ENCODE measurements at places on chromosomes 12 and 14.

DNA sequence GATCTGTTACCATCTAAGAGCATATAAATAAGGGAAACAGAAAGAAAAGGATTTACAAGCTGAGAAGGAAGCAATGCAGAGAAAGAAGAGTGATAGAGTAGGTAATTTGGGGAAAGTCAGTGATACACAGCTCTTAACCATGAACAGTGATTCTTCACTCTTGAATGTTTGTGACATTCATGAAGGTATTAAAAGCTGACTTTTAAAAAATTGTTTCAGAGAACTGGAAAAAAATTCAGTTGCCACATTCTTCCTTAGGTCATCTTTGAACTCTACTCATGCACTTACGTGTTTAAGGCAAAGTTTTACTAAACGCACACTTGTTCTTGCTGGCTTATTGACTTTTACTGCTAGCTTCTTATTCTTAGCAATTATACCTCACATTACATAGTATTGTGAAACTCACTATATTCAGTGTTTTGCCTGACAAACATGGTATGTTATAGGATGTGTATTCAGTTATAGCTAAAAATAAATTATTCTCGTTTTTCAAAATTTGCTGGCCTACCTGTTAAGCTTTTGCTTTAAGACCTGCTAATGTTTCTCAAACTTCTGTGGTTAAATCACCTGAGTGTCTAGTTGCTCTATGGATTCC lies 10.9 kb downstream of the HIF1A start:
- DNase-seq: no peak

GRCh38 chr12:117105902-117106301 lies 6.7 kb upstream of the TESC start:
- peak; percentile 38 for DNase-seq

DNA sequence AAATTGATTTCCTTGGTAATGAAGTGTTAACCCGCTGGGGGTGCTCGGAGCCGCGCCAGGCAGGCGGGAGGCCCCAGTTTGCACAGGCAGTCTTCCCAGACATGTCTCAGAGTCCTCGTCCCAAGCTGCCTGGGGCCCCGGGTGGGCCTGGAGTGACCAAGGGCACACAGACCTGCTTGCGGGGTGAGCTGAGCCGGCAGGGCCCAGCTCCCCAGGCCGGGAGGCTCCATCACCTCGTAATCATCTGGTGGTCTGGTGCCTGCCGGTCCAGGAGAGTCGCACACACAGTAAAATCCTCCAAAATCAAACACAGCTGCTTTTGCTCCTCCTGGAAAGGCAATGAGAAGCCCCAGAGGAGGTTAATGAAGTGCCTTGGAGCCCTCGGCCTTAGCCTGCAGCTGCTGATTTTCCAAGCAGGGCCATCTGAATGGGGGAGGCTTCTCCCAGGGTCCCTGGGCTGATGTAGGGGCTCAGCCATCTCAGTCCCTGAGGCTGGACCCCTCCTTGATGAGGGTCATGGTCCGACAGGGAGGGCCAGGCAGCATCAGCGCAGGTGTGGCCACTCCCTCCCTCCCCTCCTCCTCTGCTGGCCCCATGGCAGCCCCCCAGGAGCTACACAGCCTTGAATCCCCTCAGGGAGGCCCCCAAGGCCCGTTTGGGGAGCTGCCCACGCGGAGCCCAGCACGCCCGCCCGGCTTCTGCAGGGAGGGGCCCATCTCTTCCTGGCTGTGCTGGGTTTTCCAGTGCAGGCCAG lies 39.4 kb upstream of the FBRSL1 start:
- no peak for DNase-seq

DNA sequence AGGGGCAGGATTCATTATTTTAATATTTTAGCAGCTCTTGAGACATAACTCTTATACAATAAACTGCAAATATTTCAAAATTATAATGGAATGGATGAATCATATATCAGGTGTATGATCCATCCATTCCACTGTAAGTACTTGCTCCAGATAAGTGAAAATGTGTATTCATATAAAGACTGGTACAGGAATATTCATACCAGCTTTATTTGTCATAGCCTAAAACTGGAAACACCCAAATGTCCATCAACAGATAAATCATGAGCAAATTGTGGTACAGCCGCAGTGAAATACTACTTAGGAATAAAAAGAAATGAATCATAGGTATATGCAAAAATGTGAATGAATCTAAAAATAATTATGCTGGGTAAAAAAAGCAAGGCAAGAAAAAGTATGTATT lies 263.6 kb upstream of the SYT10 start:
- DNase-seq: no peak

- DNase-seq: no peak
Measured at GRCh38 chr12:9351136-9351535, 142.9 kb upstream of the PZP start.

DNA sequence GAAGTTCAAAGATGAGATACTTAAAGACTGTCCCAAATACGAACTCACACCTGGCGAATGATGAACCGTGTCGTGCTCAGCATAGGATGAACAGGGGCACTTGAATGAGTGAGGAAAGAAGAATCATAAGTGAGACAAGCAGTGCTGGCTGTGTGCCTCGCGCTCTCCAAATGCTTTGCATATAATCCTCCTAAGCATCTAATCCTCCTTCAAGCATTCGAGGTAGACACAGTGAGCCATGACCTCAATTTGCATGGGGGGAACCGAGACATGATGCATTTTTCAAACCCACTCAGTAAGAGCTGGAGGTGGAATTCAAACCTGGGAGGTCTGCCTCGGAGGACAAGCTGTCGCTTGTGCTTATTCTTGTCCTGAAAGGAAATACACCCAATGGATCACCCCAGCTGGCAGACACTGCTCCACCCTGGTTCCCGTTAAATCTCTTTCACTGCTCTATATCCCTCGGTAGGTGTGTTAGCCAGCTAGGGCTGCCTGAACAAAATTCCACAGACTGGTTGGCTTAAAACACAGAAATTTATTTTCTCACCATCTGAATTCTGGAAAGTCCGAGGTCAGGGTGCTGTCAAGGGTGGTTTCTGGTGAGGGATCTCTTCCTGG lies 274.0 kb downstream of the SLC15A4 start:
- DNase-seq: no peak

GRCh38 chr12:115577401-115577800 lies 700.1 kb downstream of the MED13L start:
- no peak for DNase-seq

DNA sequence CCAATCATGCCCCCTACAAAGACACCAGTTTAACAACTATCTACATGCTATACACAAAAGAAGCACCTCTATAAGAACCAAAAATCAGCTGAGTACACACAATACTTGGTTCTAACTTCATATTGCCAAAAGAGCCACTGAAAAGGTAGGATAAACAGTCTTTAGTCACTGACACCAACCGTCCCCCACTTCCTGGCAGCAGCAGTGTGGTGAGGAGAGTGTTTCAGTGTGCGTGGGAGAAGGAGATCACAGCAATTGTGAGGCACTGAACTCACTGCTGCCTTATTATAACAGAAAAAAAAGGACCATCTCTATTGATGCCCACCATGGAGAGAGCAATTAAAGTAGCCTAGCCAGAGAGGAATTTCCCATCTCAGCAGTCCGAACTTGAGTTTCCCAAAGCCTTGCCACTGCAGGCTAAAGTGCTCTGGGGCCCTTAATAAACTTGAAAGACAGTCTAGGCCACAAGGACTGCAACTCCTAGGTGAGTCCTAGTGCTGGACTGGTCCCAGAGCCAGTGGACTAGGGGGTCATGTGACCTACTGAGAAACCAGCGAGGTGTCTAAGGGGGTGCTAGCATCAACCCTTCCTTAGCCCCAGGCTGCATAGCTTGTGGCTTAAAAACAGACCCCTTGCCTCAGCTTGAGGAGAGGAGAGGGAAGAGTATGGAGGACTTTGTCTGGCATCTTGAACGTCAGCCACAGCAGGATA lies 37.1 kb upstream of the LMNTD1 start:
- DNase-seq: peak; percentile 14

- DNase-seq: no peak
Measured at GRCh38 chr12:98446682-98447081, 68.7 kb upstream of the TMPO start.

- no peak for DNase-seq
Measured at GRCh38 chr12:49161092-49161795, 27.6 kb downstream of the TUBA1A start.

- no peak for DNase-seq
Measured at GRCh38 chr12:89756585-89757398, 48.2 kb upstream of the ATP2B1 start.

DNA sequence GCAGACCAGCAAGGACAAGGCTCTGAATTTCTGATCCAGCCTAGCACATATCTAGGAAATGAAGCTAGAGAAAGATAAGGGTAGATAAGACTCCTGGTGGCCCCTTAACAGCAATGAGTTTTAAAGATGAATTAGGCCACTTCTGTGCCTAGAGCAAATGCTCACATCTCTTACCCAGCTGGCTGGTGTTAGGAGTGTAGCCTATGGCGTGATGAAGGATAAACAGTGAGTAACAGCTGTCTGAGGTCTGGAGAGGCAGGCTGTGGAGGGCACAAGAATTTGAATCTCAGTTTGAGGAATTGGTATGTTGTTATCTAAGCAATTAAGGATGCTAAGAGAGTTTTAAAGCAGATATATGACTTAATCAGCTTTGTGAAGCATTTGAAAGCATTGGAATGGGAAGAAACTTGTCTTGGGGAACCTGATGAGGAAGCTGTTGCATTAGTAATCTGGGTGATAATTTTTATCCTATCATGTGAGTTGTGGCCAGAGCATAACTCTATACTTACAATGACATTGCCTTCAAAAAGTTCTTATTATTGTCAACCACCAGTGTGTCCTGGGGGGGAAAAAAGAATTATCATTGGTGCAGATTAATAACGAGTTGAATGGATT lies 161.8 kb downstream of the SRGAP1 start:
- DNase-seq: no peak

GRCh38 chr12:30631740-30632139 lies 63.9 kb downstream of the IPO8 start:
- no peak for DNase-seq

GRCh38 chr12:7289743-7290142 lies 14.1 kb upstream of the ACSM4 start:
- DNase-seq: no peak

DNA sequence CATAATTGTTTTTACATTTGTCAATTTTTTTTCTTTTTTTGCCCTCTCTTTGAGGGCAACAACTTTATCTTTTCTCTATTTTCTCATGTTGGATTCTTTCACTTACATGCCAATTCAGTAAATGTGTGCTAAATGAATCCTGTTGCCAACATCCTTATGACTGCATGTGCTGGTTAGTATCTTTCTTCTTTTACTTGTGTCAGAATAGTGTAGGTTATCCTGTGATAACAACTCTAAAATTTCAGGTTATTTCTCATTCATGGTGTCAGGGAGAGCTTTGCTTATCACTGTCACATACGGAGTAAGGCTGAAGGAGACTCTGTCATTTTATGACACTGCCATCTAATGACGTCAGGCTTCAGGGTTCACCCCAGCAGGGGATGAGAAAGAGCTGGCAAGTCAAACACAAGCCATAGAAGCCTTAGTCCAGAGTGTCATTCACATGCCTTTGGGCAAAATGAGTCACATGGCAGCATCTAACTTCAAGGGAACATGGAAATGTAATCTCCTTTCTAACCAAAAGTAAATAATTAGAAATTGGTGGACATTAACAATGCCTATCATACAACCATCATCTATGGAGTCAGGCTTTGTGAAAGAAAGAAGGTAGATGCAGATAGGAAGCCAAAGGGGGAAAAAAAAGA lies 242.5 kb upstream of the ATP2B1 start:
- no peak for DNase-seq

DNA sequence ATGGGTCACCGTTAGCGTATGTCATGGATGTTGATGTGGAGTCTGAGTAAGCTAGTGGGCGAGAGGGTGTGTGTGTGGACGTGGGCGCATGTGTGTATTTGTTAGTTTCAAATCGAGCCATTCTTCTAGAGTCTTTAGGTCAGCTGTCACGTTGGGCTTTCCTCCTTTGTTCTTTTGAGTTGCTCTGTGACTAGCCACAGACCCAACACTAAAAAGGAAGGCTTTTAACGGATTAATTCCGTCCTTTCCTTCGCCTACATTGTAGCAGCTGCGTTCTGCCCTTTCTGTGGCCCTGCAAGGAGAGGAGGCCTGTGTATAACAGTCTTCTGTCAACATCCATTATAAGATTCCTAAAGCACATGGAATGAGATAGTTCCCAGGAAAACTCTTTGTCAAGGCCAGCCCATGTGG lies 117.2 kb upstream of the DNM1L start:
- DNase-seq: no peak

DNA sequence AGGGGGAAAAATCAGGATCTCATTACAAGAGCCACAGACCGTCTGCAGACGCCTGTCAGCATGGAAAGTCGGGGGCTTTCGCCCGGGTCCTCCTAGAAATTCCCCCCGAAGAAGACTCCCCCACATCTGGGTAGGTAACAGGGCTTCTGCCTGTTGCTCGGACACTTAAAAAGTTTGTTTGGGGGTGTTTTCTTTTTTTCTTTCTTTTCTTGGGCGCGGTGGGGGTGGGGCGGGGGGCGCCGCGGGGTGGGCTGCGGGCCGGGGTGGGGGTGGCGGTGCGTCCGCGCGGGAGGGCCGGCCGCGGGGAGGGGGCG lies 358 bp downstream of the ELK3 start:
- DNase-seq: no peak

DNA sequence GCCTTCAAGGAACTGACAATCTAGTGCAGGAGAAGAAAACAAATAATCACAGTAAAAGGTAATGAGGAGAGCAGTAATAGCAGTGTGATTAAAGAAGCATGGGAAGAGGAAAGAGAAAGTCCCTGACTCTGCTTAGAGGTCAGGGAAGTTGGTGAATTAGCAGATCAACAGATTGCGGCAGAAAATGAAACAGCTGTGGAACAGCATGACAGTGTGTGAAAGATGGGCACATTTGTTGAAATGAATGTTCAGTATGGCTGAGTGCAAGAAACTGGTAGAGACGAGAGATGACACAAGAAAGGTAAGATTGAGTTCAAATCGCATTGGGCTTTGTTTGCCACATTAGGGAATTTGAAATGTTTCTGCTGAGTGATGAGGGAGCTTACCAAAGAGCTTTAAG lies 63.7 kb upstream of the RASSF8 start:
- no peak for DNase-seq

DNA sequence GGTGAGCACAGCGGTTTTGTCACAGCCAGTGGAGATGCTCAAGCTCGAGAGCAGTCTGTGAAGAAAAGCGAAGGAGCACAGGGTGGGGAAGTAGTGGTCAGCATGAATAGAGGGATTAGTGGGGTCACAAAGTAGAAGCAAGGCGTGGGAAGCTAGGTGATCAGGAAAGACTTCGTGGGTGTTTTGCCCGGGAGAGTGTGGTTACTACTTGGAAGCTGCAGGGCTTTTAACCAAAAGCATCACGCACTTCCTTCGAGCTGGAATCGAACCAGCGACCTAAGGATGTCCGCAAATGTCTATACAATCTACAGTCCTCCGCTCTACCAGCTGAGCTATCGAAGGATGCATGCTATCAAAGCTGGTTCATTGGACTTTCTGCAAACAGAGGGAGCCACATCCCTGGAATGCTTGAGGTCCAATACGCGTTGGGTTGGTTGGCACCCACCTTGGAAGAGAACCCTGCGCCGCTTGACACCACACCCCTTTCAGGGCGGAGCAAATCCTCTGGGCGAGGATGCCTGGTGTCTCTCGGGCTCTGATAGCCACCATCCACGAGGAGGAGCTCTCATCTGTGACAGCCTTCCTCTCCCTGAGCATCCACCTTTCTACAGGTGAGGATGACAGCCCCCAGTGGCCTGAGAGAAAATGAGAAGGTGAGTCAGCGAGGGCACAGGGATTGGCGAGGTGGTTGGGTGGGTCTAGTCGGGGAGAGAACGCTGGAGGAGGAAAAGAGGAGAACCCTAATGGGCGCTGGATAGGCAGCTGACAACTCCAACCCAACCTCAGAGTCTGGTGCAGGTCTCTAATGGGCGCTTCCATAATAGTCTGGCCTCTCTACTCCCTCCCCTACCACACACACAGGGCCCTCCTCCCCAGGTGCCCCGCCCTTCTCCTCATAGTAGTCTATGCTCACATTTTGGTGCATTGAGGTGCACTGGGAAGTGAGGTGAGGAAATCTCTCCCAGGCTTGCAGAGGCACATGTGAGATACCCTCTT lies 16.0 kb upstream of the OR6S1 start:
- peak; percentile 9 for DNase-seq

All from activated gamma-delta T cell treated with Interleukin-2 at 50 U/mL for 16 hours (primary cell).